ENCODE measurements at places on chromosomes 5 and 9.

- no peak for DNase-seq
These were observed 160.6 kb upstream of the PLCXD3 start for GRCh38 chr5:41670854-41671479.

GRCh38 chr9:111728617-111729366 lies 65.9 kb downstream of the SHOC1 start:
- DNase-seq = peak; percentile 62

- no peak for DNase-seq
These were observed 51.7 kb downstream of the ARHGAP26 start for GRCh38 chr5:142821733-142822487.

DNA sequence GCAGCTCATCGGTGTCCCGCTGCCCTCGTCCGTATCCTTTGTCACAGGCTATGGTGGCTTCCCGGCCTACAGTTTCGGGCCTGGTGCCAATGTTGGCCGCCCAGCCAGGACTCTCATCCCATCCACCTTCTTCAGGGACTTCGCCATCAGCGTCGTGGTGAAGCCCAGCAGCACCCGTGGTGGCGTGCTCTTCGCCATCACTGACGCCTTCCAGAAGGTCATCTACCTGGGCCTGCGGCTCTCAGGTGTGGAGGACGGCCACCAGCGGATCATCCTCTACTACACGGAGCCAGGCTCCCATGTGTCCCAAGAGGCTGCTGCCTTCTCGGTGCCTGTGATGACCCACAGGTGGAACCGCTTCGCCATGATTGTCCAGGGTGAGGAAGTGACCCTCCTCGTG lies 41.9 kb downstream of the COL15A1 start:
- no peak for DNase-seq

GRCh38 chr9:80375477-80375876 lies 803.7 kb downstream of the TLE4 start:
- no peak for DNase-seq

GRCh38 chr5:96045888-96046287 lies 84.2 kb upstream of the ELL2 start:
- no peak for DNase-seq

DNA sequence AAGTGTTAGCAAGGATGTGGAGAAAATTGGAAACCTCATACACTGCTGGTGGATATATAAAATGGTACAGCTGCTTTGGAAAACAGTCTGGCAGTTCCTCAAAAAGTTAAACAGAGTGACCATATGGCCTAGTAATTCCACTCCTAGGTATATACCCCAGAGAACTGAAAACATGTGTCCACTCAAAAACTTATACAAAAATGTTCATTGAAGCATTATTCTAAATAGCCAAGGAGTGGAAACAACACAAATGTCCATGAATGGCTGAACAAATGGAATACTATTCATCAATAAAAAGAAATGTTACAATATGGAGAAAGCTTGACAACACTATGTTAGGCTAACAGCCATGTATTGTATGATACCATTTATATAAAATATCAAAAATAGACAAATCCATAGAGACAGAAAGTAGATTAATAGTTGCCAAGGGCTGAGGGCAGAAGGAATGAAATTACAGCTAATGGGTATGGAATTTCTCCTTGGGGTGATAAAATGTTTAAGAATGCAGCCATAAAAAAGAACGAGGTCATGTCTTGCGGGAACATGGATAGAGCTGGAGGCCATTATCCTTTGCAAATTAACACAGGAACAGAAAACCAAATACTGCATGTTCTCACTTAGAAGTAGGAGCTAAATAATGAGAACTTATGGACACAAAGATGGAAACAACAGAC lies 33.6 kb upstream of the FBP1 start:
- no peak for DNase-seq

DNA sequence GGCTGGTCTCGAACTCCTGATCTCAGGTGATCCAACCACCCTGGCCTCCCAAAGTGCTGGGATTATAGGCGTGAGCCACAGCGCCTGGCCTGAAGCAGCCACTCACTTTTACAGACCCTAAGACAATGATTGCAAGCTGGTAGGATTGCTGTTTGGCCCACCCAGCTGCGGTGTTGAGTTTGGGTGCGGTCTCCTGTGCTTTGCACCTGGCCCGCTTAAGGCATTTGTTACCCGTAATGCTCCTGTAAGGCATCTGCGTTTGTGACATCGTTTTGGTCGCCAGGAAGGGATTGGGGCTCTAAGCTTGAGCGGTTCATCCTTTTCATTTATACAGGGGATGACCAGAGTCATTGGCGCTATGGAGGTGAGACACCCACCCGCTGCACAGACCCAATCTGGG lies 1.5 kb downstream of the CA9 start:
- DNase-seq = no peak

DNA sequence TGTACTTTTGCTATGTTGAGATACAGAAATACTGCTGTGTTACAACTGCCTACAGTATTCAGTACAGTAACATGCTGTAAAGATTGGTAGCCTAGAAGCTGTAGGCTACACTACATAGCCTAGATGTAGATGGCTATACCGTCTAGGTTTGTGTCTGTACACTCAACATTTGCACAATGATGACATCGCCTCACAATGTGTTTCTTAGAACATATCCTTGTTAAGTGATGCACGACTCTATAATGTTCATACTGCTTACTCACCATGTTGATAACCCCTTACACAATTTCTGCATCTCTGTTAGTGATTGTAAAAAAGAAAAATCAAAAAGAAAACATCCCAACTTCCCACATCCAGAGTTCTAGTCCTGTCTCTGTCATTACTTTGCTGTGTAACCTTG lies 450.0 kb downstream of the CCDC171 start:
- no peak for DNase-seq
